ENCODE measurements at places on chromosomes 1 and 21. TPM values are rescaled to one million over a fixed set of nuclear protein-coding genes. Genes with fewer than 3 reads are reported as not detected.

RAB3B gene
- 2.2 TPM for total RNA-seq

DMBX1 gene
- not detected for total RNA-seq

KIF26B gene
- total RNA-seq = 2.3 TPM

DMRTA2 gene
- under 0.01 TPM for total RNA-seq

HTR1D gene
- total RNA-seq = under 0.01 TPM

ASPM gene
- 5.4 TPM for total RNA-seq

TTC39A gene
- 3.0 TPM for total RNA-seq

Data from dermis lymphatic vessel endothelial cell (primary cell).